Cortex of kidney (tissue), 1 donor: ENCODE measurements at places on chromosomes 1 and 21.

DNA sequence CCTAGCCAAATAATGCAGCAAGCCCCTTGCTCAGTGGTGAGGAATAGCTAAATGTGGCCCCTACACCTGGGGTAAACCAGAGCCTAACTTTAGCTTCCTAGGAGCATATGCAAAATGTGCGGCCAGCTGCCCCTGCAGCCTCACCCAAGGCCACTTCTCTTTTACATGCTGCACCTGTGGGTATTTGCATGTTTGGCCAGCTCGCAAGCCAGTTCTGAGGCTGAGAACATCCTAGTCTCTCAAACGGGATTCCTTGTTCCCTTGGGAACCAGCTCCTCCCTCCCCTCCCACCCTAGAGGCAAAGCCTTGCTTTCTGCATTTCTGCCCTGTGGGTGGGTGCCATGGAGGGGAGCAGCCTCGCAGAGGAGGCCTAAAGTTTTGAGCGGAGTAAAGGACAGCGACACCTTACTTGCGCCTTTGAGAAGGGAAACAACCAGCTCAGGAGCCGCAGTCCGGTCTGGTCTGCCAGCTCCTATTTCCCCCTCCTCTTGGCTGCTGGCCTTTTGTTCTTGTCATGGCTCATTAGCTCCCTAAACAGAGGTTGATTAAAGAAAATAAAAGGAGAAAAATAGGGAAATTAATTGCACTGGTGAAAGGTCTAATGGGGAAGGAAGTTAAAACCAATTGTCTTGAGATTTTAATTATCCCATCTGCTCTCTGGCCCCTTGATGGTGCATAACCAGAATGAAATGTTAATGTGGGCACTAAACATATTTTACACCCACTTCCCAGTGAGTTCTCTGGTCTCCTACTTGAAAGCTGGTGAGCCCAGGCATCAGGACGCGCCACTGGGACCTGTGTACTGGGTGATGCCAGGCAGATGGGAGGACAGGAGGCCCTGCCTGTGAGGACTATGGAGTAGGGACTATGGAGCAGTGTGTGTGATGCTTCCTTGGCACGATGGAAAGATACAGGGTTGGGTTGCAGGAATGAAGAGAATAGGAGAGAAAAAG lies 68.7 kb downstream of the TEX35 start:
- no peak for DNase-seq

GRCh38 chr1:93414749-93415148 lies 33.2 kb upstream of the FNBP1L start:
- no peak for DNase-seq

DNA sequence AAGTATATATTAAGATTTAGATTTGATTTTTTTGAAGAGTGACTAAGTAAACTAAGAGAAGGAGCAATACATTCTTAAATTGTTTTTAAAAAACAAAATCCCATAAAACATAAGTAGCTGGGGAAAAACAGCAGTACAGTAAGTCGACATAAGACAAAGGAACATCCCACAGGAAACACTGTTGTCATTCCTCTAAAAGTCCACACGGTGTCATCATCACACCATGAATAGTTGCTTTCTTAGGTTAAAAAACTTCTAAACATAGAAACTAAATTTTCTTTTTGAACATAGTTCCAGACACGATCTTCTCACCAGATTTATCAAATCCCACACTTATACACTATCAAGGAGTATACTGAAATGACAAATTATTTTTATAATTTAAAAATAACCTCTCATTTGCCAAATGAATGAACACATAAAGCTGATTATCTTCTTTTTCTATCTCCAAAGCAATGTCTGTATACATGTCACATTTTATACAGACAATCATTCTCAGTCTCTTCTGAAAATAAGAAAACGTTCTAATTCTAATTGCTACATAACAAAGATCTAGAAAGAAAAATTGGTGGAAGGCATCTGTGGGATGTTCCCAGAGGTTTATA lies 15.8 kb downstream of the ODF2L start:
- DNase-seq, result no peak

DNA sequence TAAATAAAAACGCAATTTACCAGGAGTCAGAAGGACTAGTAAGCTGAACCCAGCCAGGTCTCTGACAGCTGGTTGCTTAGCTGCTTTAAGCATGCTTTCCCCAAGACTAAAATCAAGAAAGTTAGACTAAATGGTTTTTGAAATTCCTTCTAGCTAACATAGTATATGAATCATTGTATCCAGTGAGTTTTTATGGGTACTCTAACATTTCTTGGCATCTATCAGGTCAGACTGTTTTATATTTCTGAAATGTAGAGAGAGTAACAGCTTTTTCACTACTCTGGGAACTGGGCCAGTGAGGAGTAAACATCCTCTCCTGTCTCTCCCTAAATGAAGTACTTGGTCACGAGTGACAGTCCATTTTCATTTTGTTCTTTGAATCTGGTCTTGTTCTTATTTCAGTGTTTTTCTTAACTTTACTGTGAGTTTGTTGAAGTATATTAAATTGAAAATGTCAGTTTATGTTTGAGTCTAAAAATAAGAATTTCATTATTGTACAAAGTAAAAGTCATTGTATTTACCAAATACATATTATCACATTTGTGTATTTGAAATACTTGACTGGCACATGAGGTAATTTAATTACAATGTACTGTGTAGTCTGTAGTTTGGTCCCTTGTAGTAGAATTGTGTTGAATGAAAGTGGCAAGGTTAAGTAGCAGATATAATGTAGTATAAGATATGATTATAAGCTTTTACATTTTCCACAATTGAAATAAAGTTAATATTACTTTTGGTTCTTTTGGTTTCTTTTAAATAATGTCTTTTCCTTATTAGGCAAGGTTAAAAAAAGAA lies 47.6 kb downstream of the PKN2 start:
- DNase-seq, result no peak

- DNase-seq, result no peak
Measured at GRCh38 chr1:44368471-44369151, 13.6 kb upstream of the ERI3 start.

DNA sequence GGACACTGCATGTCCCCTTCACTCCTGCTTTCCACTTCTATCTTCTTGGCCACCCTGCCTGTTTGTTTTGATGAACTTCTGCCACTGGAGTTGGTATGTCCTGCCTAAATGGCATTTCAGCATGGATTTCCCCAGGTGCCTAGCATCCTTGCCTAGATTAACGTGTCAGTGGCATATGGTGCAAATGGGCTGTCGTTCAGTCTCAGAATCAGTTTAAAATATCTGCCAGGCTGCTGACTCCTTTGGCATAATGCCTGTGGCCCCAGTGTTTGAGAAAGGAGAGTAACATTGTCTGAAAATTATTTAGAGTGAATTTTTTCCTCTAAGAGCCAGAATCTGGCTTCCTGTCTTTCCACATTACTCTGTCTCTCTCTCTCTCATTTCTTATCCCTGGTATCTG lies 64.9 kb upstream of the BARHL2 start:
- no peak for DNase-seq

GRCh38 chr1:19468397-19468956 lies 16.9 kb downstream of the CAPZB start:
- DNase-seq, result no peak

- DNase-seq, result no peak
Measured at GRCh38 chr1:116497656-116498055, 73.2 kb downstream of the CD58 start.

DNA sequence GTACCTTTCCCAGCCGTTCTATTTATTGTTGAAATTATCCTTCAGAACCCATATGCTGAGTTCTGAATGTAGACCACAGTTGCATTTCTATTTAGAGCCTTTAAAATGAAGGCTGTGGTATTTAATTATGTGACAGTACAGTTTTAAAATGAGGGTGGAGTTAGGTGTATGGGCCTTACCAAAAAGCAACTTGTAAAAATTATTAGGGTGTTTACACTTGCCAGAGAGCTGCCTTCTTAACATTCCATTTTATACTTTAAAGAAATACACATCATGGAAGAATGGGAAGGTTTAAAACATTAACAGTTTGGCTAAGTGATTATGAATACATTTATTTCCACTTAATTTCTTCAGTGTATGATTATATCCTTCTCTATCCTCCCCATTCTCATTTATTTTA lies 75.7 kb downstream of the RASAL2 start:
- no peak for DNase-seq
